ENCODE measurements at places on chromosomes 2 and 18.
A peak's percentile ranks its signal among the peaks of the same experiment; 100 is the strongest.

DNA sequence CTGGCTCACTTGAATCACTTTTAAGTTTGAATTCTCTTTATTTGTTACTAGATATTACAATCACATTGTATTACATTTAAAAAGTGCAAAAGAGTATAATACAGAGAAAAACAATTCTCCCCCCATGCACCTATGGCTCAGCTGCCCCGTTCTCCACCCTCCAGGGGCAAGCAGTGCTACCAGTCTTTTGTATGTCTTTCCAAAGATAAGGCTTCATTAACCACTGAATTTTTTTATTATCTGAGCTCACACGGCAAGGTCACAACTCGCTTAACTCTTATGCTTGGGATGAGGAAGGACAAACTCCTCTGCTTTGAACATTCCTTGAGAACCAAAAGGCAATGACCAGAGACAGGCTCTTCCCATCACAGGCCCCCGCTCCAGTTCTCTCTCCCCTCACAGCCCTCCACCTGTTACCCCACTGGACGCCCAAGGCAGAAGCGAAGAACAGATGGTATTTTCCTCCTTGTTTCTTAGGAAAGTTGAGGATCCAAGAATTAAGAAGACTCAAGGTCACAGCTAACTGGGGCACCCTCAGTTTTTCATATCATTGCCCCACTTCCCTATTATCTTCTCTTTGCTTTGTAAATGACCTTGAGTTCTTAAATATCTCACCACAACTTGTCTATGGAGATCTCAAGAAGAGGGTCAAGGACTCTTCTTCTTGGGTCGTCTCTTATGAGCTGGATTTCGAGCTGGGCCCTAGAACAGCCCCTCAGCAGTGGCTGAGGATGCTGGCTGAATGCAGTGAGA lies 30.1 kb downstream of the SH2D6 start:
- DNase-seq = no peak

- no peak for DNase-seq
Observed at GRCh38 chr2:79935046-79935732, 369.4 kb downstream of the LRRTM1 start.

GRCh38 chr2:120745420-120746111 lies 9.9 kb downstream of the GLI2 start:
- DNase-seq = no peak

DNA sequence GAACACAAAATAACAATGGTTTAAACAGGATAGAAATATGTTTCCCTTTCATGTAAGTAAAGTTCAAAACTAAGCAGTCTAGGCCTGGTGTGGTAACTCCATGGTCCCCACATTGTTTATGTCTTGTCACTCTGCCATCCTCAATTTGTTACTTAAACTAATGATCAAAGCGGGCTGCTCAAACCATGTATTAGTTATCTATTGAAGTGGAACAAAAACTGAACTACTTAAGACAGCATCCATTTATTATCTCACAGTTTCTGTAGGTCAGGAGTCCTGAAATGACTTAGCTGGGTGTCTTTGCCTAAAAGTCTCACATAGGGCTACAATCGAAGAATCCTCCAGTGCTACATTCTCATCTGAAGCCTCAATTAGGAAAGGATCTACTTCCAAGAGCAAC lies 91.6 kb downstream of the NAB1 start:
- DNase-seq = no peak

GRCh38 chr2:118851650-118852049 lies 4.2 kb upstream of the EN1 start:
- no peak for DNase-seq

- DNase-seq = no peak
Observed at GRCh38 chr2:229301237-229301636, 30.1 kb upstream of the PID1 start.

DNA sequence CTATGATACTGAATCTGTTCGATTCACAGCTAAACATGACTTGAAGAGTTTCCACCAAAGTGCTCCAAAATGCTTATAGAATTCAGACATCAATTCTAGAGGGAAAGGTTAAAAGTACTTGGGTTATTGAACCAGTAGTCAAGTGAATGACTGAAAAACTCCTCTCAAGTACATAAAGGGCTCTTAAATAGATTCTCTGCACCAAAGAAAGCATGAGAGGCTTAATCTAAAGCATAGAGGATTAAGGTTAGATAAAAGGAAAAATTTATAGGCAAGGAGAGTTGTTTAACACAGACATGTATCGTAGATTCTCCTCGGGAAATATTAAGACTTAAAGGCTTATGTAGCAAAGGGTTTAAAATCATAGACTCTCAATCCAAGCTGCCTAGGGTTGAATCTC lies 701.4 kb downstream of the ERBB4 start:
- no peak for DNase-seq

DNA sequence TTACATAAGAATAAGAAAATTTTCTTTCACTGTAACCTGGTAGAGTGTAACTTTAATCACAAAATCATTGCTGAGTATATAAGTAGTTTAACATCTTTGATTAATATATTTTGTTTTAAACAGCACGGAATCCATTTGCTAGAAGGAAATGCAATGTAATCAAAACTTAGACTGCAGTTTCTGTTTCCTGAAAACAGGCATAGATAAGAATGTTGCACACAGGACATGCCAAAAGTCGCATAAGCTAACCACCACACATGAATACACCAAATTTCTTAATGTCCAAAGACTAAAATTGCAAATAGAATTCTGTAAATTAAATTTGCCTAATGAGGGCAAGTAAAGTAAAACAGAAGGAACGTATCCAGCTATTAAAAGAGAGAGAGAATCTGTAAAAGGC lies 51.0 kb upstream of the SERPINB2 start:
- DNase-seq = no peak

DNA sequence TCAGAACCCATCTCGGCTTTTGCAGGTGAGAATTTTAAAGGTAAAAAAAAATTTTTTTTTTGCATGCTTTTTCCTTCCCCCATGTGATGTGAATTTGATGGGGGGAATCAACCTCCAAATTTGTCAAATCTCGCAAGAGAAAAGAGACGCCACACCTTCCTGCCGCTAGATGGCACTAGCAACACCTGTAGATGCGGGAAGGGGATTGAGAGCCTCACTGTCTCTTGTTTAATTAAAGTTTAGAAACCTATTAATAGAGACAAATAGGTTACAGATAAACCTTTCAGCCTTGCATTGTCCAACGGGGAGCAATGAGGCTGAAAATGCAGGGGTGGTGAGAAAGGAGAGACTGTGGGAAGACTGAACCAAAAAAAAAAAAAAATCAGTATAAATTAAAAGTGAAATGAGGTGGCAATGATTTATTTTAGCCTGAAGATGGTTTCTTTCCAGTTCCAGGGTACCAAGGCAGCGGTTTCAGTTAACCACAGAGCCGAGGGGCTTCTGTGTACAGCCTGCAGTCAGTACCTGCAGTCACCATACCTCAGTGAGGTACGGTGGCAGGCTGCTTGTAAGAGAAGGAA lies 84.6 kb downstream of the NRP2 start:
- DNase-seq = peak; percentile 35

DNA sequence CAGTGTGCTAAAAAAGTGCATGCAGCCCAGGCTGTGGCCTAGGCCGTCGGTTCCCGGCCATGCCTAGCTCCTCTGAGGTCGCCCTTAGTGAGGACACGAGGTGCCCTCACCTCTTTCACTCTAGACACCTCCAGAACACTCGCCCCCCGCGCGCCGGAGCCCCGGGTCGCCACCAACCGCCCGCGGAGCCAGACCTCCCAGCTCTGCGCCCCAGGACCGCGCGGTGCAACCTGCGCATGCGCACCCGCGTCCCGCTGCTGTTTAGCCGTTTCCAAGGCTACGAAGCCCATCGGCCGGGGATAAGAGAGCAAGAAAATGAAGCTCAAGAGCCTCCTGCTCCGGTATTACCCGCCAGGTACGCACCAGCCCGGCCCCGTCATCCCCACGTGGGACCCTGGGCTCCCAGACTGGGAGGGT lies at the start of gene DAW1:
DAW1 (plus strand) TSS at position 257 of the 417 bp plus-strand sequence; CDS start at position 316, 59 bp downstream.
- DNase-seq = peak; percentile 56

GRCh38 chr2:53448591-53448990 lies 319.0 kb upstream of the CHAC2 start:
- no peak for DNase-seq

GRCh38 chr2:189797902-189798301 lies 13.7 kb downstream of the PMS1 start:
- no peak for DNase-seq

GRCh38 chr18:22731398-22731797 lies 201.7 kb upstream of the RBBP8 start:
- no peak for DNase-seq

GRCh38 chr18:27404855-27405254 lies 219.7 kb upstream of the CHST9 start:
- no peak for DNase-seq

GRCh38 chr18:59002974-59003594 lies 136.6 kb upstream of the SEC11C start:
- DNase-seq = no peak

- DNase-seq = no peak
Observed at GRCh38 chr2:235533198-235533597, 39.4 kb downstream of the AGAP1 start.

- no peak for DNase-seq
Observed at GRCh38 chr2:3959372-3959771, 256.0 kb downstream of the DCDC2C start.

DNA sequence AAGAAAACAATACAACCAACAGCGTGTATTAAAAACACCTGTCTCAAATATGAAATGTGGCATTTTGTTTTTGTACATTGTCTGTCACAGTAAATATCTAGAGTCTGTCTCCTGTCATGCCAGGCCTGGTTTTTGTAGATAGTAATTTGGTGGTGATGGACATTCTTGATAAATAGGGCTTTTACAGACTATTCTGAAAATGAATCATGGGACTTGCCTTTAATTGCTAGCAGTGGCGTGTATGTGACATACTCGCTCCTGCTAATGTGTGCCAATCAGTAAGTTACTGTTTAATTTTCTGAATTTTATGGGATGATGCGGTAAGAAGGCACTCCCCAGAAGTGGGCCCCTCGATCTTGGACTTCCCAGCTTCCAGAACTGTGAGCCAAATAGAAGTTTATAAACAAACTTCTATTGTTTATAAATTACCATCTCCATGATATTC lies 83.7 kb downstream of the TANC1 start:
- DNase-seq = no peak

GRCh38 chr18:73235491-73235890 lies 367.7 kb upstream of the NETO1 start:
- no peak for DNase-seq

DNA sequence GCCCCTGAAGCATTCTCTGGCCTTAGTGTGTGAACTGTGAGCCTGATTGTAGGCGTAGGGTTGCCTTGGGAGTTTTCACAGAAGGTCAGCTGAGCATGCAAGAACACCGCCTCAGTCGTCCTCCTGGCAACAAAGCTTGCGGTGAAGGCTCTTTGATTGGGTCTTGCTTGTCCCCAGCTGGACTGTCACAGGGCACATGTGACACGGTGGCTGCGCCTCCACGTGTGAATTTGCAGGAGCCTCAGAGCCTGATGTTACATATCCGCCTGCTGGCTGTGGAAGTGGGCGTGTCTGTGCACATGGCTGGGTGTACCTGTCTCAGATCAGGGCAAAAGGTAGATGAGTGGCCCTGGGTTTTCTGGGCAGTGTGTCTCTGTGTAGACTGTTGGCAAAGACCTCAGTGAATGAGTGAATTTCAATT lies 228.7 kb downstream of the HAUS1 start:
- no peak for DNase-seq

DNA sequence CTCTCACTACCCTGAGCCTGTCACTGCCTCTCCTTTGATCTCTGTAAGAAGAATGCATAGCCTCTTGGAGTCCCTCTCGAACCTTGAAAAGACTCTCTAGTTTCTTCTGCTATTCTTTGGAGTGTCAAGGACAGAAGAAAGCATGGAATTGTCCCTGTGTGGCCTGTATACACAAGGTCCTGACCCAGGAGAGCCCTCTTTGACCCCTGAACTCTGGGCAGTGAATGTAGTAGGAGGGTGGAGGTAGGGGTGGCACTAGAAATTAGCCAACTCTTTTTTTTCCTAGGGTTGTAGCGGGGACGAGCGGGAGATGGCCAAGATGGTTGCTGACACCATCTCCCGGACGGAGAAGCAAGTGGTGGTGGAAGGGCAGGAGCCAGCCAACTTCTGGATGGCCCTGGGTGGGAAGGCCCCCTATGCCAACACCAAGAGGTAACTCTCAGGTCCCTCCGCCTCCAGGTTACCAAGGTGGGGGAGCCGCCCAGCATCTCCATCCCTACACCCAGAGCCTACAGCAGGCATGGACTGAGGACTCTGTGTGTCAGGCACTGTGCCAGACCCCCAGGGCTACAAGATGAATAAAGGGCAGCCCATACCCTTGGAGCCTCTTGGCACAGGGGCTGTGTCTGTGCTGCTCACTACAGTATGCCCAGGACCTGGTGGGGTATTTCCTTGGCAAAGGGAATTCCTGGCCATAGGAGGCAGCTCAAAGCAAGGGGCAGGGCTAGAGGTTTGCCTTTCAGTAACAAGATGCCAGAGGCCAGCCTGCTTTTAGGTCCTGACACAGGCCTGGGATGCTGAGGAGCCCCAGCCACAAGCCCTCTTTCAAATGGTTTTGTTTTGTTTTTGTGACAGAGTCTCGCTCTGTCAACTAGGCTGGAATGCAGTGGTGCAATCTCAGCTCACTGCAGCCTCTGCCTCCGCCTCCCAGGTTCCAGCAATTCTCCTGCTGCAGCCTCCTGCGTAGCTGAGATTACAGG lies 16.4 kb downstream of the VIL1 start:
- DNase-seq = no peak

- DNase-seq = no peak
Observed at GRCh38 chr2:85907671-85908157, 18.9 kb upstream of the ST3GAL5 start.

DNA sequence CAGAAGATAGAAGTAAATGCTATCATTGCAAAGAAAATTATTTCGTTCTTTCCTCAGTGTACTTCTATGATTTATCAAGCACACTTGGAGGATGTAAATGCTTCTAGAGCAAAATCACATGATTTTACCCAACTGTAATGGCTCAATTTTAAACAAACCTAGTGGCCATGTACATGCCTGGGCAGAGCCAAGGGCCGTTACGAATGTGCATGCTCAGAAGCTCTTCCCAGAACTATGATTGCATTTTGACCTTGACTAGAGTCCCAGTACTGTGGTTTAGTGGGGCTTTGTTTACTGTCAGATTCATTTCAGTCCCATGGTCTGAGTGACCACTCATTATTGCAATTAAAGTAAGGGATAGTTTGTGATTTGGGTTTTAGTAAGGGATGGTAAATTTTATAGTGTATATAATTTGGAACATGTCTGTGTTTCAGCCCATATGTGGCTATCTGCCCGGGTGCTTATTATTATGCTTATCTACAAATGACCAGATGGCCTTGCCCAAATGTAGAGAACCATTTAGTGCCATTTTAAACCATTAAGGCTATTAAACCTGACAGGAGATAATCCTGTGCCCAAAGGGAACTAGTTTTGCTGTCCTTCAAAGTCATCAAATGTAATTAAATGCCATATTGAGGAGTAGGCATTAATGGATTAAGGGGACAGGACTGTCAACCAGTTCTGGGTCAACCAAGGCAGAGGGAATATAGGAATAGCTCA lies 239.1 kb downstream of the ICOS start:
- DNase-seq = no peak

DNA sequence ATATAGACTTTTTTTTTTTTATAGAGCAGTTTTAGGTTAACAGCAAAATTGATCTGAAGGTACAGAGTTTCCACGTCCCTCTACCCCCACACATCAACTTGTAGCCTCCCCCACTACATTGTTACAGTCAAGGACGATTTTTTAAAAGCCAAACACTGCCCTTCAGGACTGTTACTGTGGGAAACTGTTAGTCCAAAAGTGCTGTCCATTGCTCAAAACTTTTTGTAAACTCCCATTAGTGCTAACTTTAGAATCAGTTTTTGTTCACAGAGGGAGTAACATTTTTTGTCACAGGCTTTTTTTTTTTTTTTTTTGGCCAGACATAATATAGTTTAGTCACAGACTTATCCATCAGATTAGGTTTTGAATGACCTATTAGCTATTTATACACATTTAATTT lies 24.1 kb downstream of the ELP2 start:
- DNase-seq = no peak
